Central memory CD4-positive, alpha-beta T cell (primary cell): ENCODE measurements at places on chromosomes 5 and 9.

DNA sequence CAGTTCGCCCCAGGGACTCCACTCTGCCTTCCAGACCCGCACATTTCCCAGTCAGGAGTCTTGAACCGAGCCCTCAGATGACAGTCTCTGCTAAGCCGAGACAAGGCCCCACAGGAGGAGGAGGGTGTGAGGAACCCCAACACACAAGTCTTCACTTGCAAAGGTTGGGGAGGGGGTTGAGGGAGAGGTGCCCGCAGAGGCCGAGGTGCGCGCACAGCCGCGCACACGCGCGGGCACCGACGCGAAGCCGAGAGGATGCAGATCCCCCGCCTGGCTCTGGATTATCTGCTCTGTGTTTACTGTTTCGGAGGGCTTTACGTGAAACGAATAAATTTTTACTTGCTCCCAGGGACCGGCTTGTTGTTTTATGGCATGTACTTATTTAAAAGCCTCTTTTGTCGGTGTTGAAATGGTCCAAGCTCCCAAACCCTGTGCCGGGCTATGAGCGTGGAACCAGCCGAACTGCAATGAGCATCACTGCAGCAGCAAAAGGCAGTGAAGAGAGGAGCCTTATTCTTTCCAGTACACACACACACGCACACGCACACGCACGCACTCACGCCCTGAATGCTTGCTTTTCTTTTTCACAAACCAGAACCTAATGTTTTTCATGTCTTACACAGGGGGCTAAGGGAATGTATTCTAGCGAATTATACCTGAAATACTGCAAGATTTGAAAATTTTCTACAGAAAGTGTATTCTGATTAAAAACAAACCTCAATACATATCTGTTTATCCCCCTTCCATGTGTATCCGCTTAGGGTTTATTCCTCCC is 297.7 kb downstream of the PARP8 start:
- no peak for DNase-seq

GRCh38 chr9:81150016-81150625 is 539.2 kb downstream of the TLE1 start:
- no peak for DNase-seq

GRCh38 chr9:124295159-124295794 is 37.5 kb downstream of the NEK6 start:
- no peak for DNase-seq

- DNase-seq, result no peak
These were observed 68.4 kb downstream of the RASGEF1C start for GRCh38 chr5:180140571-180140970.

- DNase-seq, result peak; percentile 42
These were observed 482 bp downstream of the TESK1 start for GRCh38 chr9:35605351-35606137.

DNA sequence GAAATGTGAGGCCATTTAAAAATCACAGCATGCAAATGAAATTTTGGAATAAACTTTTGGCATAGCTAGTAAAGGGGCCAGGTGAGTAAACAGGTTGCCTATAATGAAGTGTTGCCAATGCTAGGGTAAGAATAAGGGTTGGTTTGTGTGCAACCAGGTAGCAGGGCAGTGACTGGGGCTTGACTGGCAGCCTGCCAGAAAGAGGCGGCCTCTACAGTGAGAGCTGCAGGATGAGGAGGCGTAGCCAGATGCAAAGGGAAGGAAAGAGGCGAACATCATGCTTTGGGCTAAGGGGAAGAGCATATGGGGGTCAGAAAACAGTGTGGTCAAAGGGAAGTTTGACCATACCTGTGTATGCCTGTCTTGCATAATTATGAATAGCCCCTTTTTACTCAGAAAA is 70.6 kb downstream of the MAST4 start:
- no peak for DNase-seq

DNA sequence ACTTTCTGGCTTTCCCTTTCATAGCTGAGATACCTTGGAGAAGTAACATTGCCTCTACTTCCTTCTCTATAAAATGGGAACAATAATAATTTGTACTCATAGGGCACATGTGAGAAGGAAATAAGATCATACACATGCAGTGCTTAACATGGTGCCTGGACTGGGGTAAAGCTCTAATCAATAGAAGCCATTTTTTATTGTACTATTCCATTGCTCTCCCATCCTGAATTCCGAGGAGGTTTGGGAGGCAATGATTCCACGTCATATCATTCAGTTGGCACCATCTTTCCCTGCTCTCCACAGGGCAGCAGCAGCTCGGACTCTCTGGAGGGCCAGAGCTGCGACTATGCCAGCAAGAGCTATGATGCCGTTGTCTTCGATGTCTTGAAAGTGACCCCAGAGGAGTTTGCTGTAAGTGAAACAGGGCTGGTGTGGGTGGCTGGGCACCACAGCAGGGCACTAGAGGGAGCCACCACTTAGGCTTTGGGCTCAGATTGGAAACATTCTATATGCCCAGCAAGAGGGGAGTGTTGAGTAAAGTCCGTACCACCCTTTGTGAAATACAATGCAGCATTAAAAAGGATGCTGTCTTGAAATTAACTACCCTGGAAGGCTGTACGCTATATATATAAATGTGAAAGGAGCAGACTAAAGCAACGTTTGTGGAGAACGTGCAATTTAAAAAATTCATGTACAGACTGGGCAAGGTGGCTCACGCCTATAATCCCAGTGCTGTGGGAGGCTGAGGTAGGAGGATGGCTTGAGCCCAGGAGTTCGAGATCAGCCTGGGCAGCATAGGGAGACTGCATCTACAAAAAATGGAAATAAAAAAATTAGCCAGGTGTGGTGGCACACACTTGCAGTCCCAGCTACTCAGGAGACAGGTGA is 51.2 kb downstream of the RALGPS1 start:
- no peak for DNase-seq

DNA sequence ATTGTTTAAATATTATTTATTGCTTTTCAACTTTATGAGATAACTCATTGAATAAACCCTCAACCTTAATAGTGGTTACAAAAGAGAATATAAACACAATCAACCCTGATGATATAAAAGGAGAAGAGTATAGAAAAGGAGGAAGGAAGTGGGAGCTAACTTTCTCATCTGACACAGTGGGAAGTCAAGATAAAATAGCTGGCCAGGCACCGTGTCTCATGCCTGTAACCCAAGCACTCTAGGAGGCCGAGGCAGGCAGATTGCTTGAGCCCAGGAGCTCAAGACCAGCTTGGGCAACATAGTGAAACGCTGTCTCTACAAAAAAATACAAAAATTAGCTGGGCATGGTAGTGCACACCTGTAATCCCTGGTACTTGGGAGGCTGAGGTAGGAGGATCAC is 93.5 kb downstream of the PPP2R2B start:
- DNase-seq, result no peak

- DNase-seq, result no peak
These were observed 100.4 kb downstream of the ZNF354C start for GRCh38 chr5:179160584-179160983.

DNA sequence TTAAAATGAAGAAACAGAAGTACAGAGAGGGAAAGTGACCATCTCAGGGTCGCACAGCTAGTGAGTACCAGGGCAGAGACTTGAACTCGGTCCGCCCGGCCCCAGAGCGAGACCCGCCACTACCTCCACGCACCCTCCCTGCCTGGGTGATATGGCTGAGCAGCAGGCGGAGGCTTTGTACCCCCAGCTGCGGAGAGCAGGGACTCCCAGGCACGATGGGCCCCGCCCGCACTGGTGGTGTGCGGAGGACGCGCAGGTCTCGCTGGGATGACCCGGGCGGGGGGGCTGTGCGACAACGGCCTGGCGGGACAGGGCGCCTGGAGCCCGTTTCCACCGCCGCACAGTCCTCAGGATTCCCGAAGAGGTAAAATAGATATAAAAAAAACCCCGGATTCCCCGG is 64.7 kb upstream of the LARP1 start:
- DNase-seq, result no peak

DNA sequence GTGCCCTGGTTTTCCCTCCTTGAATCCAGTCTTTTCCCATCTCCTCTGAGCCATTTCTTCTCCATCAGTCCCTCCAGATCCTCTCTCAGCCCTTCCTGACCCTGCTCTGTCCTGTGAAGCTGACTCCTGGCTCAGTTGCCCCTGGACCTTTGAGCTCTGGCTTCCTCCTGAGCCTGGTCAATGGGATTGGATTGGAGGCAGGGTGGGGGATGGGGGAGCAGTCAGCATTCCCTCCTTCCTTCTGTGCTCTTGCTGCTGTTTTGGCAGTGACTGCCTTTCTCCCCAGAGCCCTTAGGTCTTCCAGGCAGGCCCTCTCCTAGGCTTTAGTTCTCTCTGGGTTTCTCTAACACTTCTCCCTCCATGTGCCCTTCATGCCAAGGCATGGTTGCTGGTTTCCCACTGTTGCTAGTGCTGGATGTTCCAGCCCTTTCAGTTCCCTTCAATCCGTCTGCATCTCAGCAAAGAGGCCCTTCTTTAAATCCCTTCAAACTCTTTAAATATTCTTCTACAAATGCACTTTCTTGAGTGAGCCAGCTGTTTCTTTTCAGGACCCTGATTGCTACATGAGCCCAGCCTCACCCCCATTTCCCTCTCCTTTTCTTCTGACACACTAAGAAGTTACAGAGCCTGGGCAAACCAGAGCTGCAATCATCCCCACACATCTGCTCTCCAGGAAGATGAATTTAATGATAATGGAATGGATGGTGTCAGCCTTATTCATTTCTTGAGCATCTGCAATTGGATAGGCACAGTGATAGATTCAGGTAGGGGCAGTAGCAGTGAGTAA is 2.2 kb downstream of the TNFSF15 start:
- no peak for DNase-seq

GRCh38 chr9:130689937-130690700 is 3.5 kb upstream of the EXOSC2 start:
- DNase-seq, result no peak

DNA sequence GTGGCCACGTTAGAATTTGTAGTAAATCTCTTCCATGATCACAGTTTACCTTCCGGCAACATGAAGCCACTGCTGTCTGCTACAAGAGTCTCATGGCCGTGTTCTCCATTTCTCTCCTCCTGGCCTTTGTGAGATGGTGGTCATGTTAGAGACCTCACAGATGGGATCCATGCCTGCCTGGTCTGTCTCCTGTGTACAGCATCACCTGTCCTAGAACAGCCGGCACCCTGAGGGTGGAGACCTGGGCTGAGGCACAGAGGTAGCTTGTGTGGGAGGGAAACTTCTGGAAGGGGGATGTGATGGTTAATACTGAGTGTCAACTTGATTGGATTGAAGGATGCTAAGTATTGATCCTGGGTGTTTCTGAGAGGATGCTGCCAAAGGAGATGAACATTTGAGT is 3.1 kb upstream of the FCN2 start:
- no peak for DNase-seq

- DNase-seq, result no peak
These were observed 14.4 kb upstream of the DMRT3 start for GRCh38 chr9:962023-962422.

GRCh38 chr9:111948951-111949350 is 52.3 kb downstream of the UGCG start:
- DNase-seq, result no peak

DNA sequence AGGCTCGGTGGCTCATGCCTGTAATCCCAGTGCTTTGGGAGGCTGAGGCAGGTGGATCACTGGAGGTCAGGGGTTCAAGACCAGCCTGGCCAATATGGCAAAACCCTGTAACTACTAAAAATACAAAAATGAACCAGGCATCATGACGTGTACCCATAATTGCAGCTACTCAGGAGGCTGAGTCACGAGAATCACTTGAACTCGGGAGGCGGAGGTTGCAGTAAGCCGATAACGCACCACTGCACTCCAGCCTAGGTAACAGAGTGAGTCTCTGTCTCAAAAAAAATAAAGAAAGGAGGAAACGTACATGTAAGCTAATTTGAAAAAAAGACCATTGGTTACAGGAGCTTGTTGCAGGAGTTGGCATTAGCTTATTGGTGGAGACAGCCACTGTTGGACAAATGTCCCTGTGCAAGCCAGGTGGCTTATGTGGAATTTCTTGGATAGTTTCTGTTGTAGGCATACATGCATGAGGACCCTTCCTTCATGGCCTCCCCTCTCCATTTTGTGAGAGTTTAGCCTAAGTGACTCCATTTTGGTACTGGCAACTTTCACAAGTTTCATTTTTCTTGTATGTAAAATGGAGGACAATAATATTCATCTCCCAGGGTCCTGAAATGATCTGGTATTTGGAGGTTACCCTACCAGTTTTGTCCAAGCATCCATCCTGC is 16.8 kb upstream of the RAB14 start:
- no peak for DNase-seq

DNA sequence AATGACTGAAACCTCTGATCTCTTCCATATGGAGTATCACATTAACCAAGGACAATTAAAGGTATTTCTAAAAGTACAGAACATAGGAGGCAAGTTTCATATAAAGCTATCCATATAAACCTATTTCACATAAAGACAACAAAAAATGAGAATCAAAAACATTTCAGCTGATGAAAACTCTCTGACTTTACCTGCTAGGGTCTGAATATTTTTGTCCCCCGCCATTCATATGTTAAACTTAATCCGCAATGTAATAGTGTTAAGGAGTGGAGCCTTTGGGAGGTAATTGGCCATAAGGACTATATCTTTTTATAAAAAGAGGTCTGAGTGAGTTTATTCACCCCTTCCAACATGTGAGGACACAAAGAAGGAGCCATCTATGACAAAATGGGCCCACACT is 788.5 kb downstream of the DTWD2 start:
- no peak for DNase-seq

DNA sequence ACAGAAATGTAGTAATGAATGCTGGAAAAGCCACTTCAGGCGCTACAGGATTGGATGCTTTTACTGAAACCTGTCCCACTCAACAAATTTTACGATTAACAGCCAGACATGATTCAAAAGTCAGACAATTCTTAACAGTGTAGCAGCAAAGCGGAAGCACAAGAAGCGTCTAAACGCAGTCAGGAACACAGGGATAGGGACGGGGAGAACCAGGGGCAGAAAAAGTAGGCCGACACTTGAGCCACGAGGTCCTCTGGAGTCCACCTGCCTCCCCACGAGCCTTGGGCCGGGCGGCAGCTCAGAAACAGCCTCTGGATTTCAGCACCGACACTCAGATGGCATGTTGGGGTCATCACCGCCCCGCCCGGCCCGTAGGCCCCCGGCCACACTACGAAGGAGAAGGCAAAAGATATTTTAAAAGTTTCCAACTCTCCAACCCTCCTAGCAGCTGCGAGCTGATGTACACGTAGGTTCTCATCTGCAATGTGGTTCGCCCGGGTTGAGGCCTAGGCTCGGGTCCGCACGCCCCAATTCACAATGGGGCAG is 615 bp downstream of the RACK1 start:
- peak; percentile 20 for DNase-seq
